ENCODE measurements at places on chromosomes 6 and 20.

DNA sequence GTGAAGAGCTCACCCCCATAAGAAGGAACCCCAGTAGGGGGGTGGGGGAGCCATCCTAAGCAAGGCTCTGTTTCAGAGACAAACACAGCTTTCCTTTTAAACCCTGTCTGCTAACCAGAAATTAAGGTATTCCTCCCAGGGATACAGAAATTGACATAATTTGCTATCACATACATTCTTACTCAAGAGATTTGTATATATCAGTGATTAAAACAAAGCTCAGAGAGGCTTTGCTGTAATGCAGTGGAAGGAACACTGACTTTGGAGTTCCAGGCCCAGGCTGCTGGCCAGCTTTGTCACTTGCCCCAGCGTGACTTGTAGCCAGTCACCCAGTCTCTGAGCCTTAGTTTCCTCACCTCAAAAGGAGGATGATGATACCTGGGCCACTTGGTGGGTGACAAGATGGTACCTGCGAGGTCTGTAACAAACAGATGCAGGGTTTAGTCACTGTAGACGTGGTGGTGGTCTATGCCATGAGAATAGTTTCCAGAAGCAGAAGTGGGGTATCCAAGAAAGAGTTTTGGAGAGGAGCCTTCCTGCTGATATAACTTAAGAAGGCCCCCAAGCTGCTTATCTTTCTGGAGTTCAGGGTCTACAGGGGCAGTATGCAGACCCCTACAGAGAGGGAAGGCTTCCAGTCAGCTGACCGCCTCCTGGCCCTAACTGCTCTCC is 3.2 kb upstream of the FOXF2 start:
- no peak for DNase-seq

- DNase-seq = no peak
Measured at GRCh38 chr6:136952714-136953260, 30.7 kb downstream of the SLC35D3 start.

GRCh38 chr20:32050851-32051556 is 1.0 kb upstream of the HCK start:
- no peak for DNase-seq

DNA sequence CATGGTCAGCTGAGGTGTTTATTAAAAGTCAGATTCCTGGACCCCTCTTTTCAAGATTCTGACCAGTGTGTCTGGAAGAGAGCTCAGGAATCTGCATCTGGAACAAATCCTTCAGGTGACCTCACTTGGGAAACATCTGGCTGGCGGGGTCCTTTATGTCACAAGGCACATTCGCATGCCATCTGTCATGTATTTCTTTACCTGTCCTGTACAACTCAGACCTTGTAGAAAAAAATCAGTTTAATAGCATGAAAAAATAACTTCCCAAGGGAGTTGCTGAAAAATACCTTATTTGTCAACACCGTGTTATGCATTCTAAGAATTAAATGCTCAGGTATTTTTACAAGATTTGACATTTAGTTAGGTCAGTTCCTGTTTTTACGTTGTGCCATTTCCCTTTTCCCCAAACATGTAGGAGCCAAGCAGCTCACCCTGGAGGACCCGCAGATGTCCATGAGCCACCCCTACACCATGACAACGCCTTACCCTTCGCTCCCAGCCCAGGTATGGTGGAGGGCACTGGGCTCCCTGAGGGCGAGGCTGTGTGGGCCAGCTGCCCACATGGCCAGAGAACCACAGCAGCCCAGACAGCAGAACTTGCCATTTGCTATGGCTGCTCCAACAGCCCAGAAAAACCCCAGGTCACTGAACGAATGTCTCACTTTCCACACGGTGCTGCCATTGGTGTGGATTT is 4.0 kb downstream of the IRF4 start:
- DNase-seq = no peak

GRCh38 chr20:48461091-48461734 is 366.6 kb downstream of the PREX1 start:
- no peak for DNase-seq

- no peak for DNase-seq
Measured at GRCh38 chr6:161840380-161840779, 566.5 kb upstream of the AGPAT4 start.

GRCh38 chr6:6960571-6961251 is 147.1 kb upstream of the RREB1 start:
- no peak for DNase-seq

GRCh38 chr20:48847498-48848205 is 19.9 kb upstream of the PREX1 start:
- no peak for DNase-seq

DNA sequence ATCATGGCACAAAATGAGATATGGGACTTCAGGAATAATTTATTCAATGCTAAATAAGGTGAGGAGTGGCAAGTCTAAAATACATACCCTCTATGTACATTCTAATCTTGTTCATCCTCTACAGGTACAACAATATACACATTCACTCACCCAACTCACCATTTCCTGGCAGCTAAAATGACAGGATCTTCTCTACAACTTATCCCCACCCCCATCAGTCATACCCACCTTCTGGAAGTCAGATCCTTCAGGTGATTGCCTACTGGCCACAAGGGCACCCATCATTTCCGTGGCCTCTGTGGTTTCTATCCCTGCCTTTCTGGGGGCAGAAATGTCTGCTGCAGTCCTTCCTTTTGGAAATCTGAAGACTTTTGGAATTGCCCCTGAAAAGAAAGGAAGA is 22.8 kb upstream of the CRIP3 start:
- DNase-seq = no peak

DNA sequence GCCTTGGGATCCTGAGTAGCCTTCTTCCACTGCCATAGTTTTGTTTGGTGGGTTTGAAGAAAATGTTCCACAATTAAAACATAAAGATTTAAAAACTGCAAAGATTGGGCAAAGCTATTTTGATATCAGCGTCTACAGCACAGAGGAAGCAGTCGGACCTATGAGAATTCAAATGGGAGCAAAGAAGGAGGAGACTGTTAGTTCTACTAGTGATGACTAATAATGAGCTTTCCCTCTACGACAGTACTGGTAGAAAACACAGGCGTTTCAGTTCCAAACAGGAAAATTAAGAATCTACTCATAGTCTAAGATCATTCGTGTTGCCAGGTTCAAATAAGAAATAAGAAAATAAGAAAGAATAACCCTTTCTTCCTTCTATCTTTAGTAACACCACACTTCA is 121.2 kb downstream of the INSM1 start:
- no peak for DNase-seq

- no peak for DNase-seq
Measured at GRCh38 chr6:137769797-137770362, 97.2 kb upstream of the TNFAIP3 start.

DNA sequence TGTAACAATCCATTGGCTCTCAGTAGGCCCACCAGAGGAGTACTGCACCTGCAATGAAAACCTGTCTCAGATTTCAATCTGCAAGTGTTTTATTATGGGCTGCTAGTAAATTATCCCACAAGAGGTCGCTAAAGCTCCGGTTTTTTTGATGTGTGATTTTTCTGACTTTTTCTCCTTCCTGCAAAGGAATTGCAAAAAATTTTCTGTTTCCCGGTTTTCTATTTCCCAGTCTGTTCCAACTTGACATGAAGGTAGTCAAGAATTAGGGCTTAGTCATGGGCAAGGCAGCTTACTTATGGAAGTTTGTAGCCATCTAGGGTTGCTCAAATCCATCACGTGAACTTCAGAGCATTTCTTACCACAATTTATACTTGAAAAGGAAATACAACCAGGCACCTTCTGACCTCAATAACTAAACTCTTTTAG is 38.5 kb upstream of the AHI1 start:
- DNase-seq = no peak

DNA sequence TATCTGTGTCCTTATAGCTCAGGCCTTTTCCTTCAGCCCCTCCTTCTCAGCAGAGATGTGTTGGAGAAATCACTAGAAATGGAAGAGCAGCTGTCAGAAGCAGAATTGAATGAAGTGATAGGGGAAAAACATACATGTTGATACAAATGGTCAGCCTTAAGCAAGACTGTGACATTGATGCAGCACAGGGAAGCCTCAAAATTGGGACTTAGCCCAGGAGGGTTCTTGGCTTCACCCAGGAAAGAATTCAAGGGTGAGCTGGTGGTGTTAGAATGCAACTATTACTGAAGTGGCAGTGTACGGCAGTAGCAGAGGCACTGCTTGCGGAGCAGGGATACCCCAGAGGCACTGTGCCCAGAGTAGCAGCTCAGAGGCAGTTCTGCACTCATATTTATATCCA is 8.0 kb upstream of the KIF16B start:
- DNase-seq = no peak

GRCh38 chr6:122791310-122791679 is 2.2 kb downstream of the SMPDL3A start:
- no peak for DNase-seq

GRCh38 chr6:139777202-139777970 is 402.9 kb upstream of the CITED2 start:
- no peak for DNase-seq

DNA sequence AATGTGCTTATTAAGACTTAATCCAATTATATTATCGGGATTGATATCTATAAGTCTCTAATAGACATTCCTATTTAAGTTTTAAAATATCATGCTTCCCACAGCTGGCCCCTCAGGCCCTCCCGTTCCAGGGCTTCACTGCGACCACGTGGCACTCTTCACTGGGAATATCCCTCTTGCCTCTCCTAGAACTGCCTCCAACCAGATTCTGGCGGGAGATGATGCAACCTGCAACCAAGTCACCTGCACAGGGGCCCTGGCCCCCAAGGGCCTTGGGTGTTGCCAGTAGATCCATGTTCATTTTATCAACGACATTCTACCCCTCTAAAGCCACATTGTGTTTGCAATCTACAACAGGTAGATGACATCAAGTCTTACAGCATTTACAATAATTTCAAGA is 18.4 kb upstream of the RAMACL start:
- no peak for DNase-seq

GRCh38 chr20:31581391-31581790 is 23.7 kb upstream of the ID1 start:
- no peak for DNase-seq

Data from T-cell (primary cell).